NCI-H1048 (cell line): ENCODE measurements at places on chromosomes 12 and 14.

DNA sequence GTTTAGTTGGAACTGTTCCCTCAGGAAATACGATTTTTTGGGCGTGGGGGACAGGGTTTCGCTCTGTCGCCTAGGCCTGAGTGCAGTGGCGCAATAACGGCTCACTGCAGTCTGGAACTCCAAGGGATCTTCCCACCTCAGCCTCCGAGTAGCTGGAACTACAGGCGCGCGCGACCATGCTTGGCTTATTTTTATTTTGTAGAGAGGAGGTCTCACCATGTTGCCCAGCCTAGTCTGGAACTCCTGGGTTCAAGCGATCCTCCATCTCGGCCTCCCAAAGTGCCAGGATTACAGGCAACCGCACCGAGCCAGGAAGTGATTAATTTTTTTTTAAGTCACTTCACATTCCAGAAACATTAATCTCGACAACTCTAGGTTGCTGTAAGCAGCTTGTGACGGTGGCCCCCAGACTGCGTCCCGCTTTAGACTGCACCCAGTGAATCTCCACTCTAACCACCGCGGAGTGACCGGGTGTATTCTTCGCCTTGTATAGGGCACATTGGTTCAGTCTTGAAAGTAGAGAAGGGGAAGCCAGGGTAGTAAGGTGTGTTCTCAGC, 830 bp upstream of the MIS18BP1 start:
- no peak for DNase-seq

DNA sequence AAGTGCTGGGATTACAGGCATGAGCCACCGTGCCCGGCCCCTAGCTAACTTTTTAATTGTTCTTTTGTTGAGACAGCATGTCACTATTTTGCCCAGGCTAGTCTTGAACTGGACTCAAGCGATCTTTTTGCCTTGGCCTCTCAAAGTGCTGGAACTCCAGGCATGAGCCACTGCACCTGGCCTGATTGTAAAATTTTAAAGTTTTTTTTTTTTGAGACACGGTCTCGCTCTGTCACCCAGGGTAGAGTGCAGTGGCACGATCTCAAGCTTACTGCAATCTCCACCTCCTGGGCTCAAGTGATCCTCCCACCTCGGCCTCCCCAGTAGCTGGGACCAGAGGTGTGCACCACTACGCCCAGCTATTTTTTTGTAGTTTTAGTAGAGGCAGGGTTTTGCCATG, 79.1 kb upstream of the SINHCAF start:
- DNase-seq: no peak

GRCh38 chr14:54023027-54023426, 66.4 kb upstream of the BMP4 start:
- no peak for DNase-seq

- no peak for DNase-seq
Observed at GRCh38 chr14:102957222-102957621, 34.8 kb downstream of the AMN start.

DNA sequence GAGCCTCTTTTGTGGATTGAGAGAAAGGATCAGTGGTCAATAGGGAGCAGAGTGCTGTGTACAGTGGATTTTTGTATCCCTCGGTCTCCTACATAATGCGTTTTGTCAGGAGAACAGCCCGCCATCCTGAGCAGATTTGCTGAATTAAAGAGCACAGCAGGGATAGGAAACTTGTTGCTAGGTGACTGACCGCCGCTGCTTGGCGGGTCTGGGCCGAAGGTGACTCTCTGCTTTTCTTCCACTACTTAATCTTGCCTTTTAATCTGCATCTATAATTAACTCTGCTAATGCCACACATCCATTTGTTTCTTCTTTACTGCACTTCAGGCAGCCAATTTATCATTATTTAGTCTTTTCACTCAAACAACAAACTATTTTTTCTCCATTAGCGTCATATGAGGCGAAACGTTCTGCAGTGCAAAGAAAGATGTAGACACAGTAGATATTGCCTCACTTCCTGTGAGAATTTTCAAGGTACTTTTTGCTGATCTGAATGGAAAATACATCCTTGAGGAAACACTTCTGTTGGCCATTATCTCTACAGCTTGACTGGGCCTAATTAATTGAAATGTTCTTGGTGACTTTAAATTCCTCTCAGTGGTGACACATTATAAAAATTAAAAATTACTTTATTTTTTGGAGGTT, 108.0 kb downstream of the PPM1A start:
- DNase-seq: no peak

DNA sequence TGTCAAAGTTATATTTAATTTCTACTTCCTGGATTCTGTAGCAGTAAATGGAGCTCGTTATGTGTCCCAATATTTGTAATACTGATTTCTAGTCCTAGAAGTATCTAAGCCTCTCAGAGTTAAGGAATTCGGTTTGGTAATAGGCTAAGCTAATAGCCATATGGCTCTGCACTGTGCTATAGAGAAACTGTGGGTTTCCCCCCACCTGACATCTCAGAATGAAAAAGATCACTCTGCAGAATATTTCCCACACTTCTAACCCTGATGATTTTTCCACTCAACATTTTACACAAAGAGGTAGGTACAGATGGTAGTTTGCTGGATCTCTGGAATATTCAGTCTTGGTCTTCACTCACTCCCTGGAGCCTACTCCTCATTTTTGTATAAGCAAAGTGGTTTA, 71.2 kb downstream of the BORCS5 start:
- no peak for DNase-seq

DNA sequence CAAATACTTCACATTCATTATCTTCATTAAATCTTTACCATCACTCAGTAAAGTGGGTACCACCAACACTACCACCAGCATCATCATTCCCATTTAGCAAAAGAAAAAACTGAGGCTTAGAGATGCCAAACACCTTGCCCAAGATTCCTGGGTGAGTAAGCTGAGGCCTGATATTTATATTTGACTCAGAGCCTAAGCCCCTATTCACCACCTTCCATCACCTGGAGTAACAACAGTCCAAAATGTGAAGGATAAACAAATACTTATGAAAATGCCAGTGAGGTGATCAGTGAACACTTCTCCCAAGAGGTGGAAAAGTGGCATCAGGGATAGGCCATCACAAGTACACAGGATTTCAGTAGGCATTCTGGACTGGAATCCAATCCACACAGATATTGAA, 3.7 kb downstream of the SLC38A1 start:
- DNase-seq: no peak

DNA sequence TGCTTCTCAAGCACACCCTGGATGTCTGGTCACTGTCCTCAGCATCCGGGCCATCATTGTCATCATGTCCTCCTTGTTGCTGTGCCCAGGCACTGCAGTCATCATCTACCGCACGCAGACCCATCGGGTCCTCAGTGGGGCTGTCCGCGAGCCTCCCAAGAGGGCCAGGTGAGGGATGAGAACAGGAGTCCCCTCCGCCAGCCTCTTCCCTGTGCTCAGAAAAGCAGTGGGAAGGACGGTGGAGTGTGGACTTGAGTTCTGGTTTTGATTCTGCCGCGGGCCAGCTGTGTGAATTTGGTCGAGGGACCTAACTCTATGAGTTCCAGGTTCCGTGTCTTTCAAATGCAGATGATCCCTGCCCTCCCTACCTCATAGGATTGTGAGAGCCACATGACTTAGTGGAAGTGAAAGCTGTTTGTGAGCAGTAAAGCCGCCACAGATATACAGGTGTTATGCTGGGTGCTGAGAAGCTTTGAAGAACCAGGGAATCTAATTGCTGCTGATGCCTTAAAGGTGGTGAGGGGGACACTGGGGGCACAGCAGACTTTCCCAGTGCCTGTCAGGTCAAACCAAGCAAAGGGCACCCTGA, 122.9 kb upstream of the RAP1B start:
- DNase-seq: no peak

GRCh38 chr14:21256539-21257393, 12.5 kb downstream of the HNRNPC start:
- no peak for DNase-seq

DNA sequence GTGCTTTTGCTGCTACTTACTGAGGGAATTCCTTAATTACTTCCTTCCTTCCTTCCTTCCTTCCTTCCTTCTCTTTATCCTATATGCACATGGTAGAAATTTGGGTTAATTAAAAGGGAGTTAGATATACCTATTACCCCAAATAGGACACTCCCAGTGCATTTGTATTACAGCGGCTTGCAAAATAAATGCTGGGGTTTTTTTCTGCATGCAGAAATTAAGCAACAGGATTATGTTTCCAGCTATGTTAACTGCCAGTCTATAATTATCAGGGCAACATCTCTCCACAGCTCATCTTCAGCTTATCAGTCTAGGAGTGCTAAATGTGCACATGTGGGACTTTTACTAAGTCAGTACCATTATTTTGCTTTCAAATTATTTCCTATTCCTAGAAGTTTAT, 132.9 kb upstream of the SLC35F4 start:
- no peak for DNase-seq

DNA sequence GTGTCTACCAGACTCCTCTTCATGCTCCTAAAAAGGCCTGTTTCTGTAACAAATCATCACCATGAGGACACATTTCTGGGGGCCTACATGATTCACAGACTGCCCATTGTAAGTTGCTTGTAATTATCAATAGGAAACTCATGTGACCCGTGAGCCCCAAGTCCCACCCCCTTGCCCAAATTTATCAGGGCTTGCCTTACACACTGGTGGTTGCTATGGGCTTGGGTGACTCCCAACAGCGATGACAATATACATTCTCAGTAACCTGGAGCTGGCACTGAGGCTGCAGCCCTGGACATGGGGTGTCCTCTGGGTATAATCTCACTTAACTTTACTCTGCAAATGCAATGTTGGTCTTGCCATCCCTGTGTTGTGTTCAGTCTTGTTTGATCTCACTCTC, 149.2 kb downstream of the NRXN3 start:
- DNase-seq: no peak

- DNase-seq: no peak
Observed at GRCh38 chr14:82298811-82299210, 765.2 kb upstream of the SEL1L start.

- DNase-seq: no peak
Observed at GRCh38 chr14:90302529-90303303, 29.0 kb downstream of the NRDE2 start.

DNA sequence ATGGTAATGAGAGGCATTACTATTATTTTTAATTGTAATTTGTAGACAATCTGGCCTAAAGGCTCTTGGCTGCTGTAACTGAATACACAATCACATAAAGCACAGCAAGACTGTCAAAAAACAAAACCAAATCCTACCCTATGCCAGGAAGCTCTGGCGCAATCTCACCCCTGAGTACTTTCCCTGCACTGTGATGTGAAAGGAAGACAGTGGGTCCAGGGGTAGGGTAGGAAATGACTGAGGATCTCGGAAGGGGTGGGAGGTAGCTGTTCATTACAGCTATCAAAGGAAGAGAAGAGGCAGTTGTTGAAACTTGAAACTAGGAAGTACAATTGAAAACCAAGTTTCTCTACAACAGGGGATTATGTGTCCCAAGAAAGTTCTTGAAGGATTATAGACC, 202.8 kb downstream of the ANO2 start:
- DNase-seq: no peak
